ENCODE measurements at places on chromosomes 2 and 18.

DNA sequence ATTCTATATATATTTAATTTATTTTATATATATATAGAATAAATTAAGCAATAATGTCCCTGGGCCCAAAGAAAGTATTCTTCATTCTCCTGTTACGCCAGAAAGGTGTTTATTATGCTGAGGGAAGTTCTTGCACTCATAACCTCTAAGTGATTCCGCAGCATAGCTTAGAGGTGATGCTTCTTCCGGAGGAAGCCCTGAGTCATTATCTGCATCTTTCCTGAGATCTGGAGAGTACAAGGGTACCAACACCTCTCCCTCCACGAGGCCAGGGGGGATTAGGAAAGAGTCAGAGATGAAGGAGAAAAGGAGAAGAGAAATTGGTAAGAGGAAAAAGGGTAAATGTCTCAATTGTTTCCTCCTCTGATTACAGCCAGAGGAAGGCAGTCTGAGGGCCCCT, 43.1 kb upstream of the RTN4 start:
- DNase-seq = no peak

DNA sequence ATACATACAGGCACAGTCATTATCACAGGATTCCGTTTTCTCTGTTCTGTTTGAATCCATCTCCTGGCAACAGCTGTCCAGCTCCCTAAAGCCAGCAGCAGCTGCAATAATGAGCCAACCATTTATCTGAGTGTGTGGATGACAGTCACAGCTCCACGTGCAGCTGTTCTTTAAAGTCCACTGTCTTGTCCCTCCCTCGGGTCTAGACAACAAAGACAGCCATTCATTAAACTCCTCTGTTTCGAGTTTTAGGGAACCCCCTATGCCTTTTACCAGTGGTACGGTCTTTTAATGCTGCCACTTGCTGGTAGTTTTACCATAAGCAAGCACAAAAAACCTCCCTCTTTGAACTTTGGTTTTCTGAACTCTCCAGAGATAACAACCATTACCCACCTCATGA, 16.0 kb upstream of the MSGN1 start:
- no peak for DNase-seq

DNA sequence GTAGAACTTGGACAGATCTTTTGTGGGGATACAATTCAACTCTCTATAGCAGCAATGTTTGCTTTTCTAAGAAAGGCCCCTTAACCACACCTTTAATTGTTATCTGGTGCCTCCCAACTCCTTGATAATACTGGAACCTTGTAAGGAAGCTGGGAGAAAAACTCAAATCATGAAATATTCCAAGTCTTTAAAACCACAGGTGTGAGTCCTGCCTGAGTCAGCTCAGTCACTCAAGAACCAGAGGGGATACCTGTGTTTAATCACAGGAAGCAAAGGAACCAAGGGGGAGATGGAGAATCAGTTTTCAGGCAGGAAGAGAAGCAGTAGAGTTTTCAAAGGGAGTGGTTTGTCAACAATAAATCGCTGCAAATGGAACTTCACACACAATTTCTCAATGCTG, 159.9 kb downstream of the LAMA3 start:
- no peak for DNase-seq

DNA sequence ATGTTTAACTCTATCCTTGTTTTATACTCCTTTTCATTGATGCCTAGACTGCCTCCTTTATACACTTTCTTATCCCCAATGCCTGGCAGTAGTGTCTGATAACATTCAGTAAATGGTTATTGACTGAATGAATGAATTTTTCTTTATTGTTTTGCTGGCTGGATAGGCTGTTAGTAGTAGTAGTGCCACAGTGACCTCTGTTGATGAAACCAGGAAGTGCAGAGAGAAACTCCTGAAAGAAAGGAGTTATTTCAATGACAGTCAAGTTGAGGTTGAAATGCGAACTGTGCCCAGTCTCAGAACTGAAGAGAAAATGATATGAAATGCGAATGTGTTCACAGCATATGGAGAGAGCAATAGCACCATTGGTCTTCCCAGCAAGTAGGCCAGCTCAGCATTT, 26.8 kb upstream of the SLC9A2 start:
- no peak for DNase-seq

DNA sequence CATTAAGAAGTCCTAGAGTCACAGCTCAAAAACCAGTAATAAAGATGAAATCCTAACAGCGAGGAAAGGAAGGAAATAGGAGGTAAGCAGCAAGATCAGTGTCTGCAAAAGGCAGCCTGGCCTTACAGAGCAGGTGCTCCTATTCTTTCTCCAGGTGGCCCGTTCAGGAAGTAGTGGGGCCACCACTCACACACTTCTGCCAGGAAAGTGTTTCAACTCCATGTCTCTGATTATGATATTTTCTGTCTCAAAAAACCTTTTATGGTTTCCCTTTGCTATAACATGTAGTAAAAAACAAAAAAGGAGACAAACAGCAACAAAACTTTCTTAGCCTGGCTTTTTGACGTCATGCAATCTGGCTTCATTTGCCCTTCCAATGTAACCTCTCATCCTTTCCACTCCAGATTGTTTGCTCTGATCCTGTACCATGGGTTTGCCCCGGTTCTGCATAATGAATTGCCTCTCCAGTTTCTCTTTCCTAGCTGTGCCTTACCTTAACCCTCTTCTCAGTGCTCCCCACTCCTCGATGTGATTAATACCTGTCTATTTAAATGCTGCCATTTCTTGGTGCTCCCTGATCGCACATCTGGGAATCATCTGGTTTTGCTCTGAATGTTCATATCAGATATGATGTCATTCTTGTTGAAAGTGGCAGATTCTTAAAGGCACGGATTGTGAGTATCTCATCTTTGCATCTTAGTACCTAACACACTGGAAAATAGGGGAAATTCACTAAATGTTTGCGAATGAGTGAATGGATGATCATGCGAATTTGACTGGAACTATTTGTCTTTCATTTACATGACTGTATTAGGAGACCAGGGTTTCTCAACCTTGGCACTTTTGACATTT, 50.6 kb upstream of the PTPRM start:
- DNase-seq = no peak

DNA sequence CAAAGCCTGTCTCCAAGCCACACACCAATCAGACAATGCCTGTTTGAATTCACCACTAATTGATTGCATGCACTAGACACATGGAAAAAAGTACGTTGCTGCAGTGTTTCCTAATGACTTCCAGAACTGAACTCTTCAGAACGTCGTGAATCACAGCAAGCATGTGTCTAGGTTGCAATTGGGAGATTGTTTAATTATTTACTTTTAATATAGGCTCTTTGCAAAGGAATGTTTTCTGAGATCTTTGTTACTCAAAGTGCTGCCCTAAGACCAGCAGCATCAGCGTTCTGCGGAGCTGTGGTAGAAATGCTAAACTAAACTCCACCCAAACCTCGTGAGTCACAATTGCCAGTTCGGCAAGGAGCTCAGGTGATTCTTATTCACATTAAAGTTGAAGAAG, 52.7 kb upstream of the CCDC68 start:
- no peak for DNase-seq

- DNase-seq = no peak
These were observed 173.5 kb downstream of the ALK start for GRCh38 chr2:29747786-29748470.

DNA sequence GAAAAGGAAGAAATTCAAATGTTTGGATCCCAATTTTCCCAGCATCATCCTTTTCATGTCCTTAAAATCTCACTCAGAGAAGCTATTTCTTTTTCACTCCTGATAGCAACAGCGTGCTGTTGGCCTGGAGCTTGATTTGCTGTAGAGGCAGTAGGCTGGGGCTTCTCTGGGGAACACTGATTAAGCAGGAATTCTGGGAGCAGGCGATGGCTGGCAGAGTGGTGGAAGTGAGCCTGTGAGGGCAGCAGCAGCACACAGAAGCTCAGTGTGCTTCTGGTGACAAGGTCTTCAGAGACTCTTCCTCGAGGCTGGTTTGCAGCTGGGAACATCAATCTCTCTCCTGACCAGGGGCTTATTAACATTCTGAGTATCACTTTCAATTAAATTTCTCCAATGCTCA, 284.6 kb downstream of the DPP10 start:
- DNase-seq = no peak

DNA sequence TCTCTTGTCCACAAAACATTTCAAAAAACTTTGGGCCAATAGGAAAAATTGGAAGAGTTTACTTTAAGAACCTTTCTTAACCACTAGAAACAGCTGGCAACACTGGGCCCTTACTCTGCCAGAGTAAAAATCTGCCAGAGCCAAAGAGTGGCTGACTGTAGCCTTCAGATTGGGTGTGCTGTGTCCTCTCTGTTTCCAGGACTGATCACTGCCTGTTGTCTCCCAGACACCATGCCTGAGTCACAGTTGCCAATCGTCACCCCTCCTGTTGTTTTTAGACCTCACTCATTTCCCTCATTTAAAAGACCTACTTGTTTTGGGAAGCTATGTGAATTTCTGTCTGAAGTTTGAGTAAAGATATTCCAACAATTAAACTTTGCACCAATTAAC, 159.1 kb downstream of the PPP1R1C start:
- no peak for DNase-seq

GRCh38 chr18:56202678-56203077, 435.7 kb downstream of the TXNL1 start:
- no peak for DNase-seq

- no peak for DNase-seq
These were observed 9.8 kb upstream of the LRRFIP1 start for GRCh38 chr2:237617587-237617982.

- DNase-seq = no peak
These were observed 191.6 kb downstream of the TCF4 start for GRCh38 chr18:55396267-55396905.

DNA sequence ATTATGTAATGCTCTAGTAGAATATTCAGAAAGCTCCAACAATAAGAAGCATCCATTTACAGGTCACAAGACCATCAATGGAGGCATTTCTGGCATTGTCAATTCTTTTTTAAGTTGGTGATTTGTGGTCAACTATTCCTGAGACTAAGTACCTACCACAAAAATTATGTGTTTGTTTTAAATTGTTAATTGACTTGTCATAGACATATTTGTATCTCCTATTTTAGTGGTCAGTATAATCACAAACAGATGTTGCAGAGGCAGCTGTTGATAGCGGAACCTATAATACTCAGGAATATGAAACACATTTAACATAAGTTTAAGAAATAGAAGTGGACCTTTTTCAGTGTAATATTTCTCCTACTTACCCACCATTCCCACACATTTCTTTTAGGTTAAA, 430.1 kb downstream of the CCDC85A start:
- no peak for DNase-seq

DNA sequence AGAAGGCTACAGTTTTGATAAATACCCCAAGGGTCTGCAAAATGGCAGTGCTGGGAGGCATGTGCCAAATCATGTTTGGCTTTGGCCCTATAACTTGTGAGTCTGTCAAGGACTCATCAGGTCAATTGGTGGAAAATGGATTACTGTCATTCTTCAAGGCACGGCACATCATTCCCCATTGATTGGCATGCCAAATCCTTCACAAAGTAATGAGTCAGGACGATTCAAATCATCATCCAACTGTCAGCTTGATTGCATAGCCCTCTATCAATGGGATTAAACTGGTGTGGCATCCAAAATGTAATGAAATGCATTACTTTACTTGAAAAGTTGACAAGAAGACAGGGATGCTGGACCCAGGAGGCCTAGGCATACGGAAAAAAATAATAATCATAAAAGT, 441.6 kb upstream of the PIK3C3 start:
- DNase-seq = no peak

GRCh38 chr2:78431241-78431640, 594.3 kb upstream of the REG3G start:
- DNase-seq = no peak

GRCh38 chr18:74139411-74139810, 8.2 kb downstream of the FBXO15 start:
- no peak for DNase-seq

GRCh38 chr2:223674998-223675609, 72.9 kb upstream of the SCG2 start:
- DNase-seq = no peak

- no peak for DNase-seq
These were observed 90.3 kb downstream of the PIK3C3 start for GRCh38 chr18:42045346-42045745.

GRCh38 chr2:223055140-223055539, 3.1 kb downstream of the KCNE4 start:
- no peak for DNase-seq

DNA sequence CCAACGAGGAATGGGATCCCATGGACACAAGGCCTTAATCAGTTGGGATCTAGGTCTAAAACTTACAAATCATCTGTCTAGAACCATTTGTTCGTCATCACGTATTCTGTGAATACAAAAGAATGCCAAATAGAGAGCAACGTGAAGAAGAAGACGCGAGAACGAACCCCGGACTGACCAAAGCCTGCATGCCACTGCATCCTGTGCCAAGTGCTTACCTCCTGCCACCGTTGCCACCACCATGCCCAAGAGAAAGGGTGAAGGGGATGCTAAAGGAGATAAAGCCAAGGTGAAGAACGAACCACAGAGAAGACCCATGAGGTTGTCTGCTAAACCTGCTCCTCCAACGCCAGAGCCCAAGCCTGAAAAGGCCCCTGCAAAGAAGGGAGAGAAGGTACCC, 30.2 kb downstream of the ITSN2 start:
- DNase-seq = no peak

GRCh38 chr2:241366678-241367077, 10.6 kb downstream of the FARP2 start:
- DNase-seq = no peak

GRCh38 chr18:40011201-40011600, 1943.8 kb upstream of the PIK3C3 start:
- no peak for DNase-seq

GRCh38 chr2:177983183-177983788, 89.3 kb downstream of the PDE11A start:
- peak; percentile 21 for DNase-seq

GRCh38 chr2:226953206-226953605, 117.4 kb downstream of the RHBDD1 start:
- no peak for DNase-seq

DNA sequence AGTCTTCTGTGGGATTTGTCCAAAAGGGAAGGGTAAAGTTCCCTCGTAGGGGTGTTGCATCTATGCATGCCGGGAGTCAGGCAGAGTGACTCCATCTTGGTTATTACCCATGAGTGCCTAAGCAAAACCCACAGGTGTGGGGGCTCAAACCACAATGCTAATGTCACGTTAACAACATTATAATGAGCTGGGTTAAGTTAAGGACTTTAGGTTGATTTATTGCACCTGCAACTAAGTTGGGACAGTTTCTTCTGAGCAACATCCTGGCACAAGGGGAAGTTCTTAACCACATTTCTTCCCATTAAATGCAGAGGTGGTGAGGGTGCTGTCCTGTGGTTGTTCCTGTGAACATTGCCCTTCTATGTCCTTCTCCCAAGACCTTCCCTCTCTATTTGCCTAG, 1596.8 kb upstream of the SLC39A10 start:
- DNase-seq = no peak

DNA sequence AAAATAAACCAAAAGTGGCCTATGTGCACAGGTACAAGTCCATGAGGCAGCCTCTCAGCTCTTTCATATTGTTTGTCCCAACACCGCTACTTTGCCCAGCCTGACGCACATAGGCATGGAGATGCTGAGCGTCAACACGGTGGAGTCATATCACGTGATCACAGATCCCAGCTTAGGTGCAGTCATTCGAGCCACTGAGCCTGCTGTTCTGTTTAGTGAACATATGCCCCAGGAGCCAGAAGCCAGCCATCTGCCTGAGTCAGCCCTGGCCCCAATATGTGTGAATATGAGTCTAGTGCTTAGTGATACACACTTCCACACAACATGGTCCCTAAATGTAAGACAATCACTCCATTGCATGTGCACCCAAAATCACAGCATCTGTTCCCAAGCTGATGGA, 88.2 kb upstream of the LCLAT1 start:
- DNase-seq = no peak

Data from GM19239 (cell line).